ENCODE measurements at places on chromosomes 2 and 18.

GRCh38 chr2:122525336-122525735, 769.9 kb downstream of the TSN start:
- DNase-seq: no peak

DNA sequence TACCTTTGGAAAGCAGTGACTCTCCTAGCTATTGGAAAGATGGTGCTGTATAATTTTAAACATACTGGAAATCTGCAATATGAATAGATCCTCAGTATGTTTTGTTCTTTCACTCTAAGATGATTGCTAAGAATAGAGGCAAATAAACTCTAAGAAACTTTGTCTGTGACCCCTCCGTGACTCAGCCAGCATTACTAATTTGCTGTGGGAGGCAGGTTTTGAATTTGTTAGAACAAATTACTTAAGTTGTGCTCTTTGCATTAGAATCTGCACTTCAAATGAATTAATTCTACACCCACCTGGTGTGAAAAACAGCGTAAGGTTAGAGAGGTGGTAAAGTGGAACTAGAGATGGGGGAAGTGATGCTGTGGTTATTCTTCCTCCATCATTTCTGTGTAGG, 142.2 kb downstream of the RAPGEF4 start:
- no peak for DNase-seq

DNA sequence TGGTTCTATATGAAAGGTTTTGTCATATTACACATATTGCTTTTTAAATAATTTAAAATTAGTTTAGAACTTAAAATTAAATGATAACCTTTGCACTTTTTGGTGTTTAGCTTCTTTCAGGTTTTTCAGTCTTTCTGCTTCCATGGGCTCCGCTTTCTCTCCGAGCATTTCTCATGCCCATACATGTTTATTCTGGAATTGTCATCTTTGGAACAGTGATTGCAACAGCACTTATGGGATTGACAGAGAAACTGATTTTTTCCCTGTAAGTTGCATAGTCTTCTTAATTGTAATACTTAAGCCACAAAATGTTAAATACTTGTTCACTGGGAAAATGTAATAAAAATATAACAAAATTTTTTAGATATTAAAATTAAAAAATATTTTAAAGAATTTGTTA, 31.0 kb downstream of the CYBRD1 start:
- no peak for DNase-seq

DNA sequence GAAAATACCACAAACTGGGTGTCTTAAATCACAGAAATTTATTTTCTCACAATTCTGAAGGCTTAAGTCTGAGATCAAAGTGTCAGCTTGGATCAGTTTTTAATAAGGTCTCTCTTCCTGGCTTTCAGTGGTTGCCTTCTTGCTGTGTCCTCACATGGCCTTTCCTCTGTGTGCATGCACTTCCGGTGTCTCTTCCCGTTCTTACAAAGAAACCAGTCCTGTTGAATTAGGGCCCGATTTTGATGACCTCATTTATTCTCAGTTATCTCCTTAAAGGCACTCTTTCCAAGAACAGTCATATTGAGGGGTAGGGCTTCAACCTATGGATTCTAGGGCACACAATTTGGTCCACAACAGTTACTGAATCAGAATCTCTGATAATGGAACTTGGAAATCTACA, 5.4 kb upstream of the XIRP2 start:
- DNase-seq: no peak

DNA sequence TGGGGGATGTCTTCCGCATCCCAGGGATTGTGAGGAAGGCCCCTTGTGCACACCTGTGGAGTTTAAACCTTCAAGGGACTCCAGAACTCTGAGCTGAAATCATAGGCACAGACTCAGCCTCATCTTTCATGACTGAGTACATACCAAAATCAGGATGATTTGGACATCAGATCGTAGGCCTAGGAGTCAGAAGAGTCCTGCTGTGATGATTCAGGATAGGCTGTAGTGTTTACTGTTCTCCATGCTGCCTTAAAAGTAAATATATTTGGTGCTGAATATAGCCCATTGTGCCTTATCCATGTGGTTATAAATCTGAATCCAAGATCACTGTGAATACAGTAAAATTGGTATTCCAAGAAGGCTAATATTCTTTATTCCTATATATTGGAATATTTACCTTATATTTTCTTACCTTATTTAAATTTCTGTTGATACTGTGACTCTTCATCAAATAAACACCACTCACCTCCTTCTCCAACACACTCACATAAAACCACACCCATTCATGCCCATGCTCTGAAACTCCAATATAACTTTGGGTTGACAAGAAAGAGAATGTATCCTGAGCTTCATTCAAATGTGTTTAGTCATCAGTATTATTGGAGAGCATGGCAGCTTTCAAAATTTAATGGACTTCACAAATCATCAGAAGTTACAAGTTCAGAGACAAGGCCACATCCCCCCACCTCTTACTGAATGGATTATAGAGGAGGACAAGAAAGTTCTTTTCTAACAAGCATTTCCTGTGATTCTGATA, 561.4 kb upstream of the LINC00305 start:
- no peak for DNase-seq

DNA sequence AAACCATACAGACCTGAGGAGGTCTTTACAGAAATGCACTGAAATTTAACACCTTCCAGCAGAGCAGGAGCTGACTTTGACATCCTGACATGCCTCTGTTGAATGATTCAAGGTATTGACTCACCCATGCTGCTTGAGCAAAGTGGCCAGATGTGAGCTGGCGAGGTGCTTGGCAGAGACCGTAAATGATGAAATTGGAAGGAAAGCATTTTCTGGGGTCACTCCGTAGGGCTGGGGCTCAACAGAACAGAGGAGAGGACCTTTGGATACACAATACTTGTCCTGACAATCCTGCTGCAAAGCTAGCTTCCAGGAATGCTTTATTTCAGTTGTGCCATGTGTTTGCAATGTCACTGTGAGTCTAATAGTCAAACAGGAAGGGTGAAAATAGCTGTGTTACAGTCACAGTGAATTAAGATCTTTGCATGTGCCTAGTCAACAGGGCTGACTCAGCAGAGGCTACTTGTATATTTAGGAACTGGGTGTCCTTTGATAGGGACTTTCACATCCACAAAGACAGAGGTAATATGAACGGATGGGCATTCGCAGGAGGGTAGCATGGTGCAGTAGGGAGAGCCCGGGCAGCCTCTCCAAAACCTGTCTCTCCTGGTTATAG, 31.6 kb upstream of the NCK2 start:
- DNase-seq: peak; percentile 52

DNA sequence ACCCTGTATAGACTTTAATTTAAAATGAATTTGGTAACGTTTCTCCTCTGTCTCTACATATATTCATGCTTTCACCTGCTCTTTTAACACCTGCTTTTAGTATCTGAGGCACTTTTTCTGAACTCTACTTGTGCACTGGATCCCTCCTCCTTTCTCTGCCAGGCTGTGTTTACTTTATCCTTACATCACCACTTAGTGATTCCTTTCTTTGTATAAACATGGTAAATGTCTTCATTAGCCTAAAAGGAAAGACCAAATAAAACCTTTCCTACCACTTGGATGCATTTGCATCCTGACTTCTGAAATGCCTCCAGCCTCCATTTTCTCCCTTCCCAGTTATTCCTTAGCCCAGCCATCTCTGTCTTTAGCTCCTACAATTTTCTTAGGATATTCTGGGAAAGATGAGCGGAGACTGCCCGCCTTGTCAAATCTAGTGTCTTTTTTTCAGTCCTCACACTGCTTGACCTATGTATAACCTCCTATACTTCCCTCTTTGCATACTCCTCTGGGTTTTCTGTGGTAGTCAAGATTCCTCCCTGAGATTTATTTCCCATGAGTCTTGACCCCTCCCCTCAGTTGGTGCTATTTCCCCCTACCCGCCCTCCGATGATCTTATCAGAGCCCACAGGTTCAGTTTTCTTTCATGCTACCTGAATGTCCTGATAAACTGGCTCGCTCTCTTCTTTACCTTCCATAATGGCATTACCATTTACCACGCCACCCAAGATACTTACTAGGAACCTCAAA, 44.8 kb downstream of the REL start:
- peak; percentile 35 for DNase-seq

DNA sequence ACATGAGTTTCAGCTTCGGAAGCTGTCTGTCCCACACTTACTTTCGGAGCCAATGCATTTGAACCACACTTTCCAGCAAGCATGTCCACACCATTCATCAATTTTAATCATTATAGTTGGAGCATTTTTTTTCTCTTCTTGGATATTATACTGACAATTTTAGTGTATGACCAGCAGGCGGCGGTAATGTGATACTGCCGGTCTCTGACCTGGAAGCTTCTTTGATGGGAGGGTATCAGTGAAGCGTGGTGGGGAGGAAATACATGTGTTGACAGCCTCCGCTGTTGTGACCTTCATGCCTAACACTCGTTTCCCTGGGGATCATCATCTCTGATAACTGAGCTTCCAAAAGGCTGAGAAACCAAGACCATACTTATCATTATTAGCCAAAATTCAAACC, 231.7 kb downstream of the GBX2 start:
- DNase-seq: peak; percentile 17

- no peak for DNase-seq
These were observed 79.2 kb downstream of the SLC25A12 start for GRCh38 chr2:171814883-171815282.

- no peak for DNase-seq
These were observed 150.9 kb upstream of the REV1 start for GRCh38 chr2:99640635-99641151.

- peak; percentile 73 for DNase-seq
These were observed 92.0 kb downstream of the PMS1 start for GRCh38 chr2:189876271-189876670.

DNA sequence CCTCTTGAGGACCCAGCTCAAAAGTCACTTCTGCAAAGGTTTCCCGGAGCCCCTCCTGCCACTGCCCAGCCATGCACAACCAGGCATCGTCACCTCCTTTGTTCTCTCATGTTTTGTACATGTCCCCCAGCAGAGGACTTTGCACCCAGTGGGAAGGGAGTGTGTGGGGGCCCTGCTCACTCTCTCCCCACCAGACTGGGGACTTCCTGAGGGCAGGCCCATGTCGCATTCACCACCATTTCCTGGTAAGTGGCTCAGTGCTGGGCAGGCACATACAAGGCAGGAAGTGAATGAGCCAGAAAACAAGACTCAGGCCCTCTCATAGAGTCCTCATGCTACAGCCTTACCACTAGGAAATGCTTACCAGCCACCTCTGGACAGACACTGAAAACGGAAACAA, 18.9 kb downstream of the MRPL35 start:
- no peak for DNase-seq

DNA sequence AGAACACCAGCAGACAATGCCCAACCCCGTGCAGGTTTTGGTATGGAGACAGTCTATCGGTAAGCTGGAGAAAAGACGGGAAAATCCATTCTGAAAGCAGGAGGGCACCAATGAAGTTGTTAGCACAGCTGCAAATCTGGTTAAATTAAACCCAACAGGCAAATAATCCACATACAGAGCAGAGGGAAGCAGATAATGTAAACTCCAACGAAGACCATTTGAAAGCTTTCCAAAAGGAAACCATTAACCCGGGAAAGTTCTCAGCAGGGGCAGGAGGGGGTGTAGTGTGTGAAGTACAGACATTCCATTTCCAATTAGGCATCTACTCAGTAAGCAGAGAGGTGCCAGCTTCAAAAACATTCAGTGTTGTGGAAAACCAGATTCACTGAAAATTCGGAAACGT, 10.3 kb downstream of the EDAR start:
- DNase-seq: no peak

DNA sequence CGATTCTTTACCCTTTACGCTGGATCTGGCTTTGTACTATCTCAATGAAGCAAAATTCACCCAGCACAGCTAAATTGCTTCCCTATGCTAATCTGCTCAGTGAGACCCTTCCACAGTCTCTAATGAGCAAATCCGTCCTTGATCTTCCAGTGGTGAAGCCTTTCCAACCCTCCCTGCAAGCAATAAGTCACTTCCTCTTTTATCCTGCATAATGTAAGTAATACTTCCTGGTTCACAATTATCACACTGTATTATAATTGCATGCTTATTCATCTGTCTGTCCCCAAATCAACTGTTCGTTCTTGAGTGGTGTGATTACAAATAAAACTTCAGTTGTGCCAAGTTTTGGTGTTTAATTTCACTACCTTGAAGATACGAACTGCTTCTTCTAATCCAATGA, 404.0 kb downstream of the ADCYAP1 start:
- DNase-seq: no peak

DNA sequence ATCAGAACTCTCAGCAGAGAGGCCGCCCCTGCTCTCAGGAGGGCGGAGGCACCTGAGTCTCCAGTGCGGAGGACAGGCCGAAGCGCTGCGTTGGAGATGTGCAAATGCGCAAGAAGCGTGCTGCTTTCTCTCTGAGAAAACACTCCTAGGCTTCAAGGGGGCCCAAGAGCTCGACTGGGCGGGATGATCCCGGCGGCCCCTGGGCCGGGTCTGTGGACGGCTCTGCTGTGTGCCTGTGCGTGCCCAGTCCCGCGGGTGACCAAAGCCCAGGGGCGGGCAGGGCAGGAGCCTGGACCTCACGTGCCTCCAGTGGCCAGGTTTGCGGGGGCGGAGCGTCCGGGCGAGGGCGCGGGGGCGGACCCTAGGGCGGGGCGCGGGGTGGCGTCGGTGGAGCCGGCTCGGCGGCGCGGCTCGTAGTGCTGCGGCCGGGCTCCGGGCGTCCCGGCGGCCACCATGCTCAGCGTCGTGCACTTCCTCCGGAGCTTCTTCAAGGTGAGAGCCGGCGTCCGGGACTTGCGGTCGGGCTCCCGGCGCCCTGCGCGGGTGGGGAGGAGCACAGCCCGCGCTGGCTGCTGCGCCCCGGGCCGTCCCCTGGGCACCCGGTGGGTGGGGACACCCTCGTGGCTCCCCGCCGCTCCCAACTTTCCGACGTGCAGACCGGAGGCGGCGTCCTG, at the start of gene ARHGEF4:
TSS of gene ARHGEF4 (plus strand) at position 414 of the 674 bp plus-strand sequence. CDS start at position 454, 40 bp downstream.
- DNase-seq: peak; percentile 3

DNA sequence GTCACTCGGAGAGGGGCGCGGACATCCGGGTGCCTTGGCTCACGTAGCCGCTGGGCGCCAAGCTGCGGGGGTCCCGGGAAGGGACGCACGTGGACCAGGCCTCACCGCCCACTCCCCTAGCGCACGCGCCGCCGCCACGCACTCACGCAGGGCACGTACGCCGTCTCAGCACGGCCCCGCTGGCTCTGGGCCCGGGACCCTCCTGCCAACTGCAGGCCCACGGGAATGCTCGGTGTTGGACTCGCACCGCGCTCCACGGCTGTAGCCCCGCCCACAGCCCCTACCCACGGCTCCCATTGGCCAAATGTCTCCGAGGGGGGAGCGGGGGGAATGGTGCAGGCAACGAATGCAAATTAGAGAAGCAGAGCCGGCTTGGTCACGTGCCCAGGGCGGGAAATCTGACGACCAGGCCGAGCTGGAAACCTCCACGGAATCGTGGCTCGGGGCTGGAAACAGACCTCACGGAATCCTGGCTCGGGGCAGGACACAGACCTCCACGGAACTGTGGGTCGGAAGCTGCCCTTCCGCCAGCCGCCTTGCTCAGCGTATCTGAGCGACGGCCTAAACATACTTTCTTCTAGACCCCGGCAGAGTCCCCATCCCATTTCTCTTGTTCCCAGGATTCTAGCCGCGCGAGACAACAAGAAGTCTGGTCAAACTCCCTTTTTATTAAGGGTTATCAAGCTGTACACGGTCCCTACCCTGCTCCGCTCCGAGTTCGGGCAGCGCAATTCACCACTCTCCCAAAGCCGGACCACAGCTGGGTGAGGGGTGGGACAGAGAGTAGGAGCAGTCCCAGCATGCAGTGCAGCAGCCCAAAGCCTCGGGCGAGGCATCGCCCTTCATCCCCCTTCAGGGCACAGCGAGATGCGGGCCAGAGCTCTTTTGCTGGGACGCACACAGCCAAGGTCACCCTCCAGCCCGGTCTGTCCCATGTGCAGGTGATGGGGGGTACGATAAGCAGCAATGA, at the start of gene ABCB6:
TSS of gene ABCB6 (minus strand) at position 227 of the 970 bp plus-strand sequence. CDS start 285 bp downstream, outside the sequence.
- DNase-seq: peak; percentile 82

GRCh38 chr2:85243101-85244072, 84.4 kb downstream of the TGOLN2 start:
- DNase-seq: peak; percentile 56

- no peak for DNase-seq
These were observed 1257.5 kb upstream of the ACVR2A start for GRCh38 chr2:146587291-146587713.

All from suppressor macrophage treated with lipopolysaccharide for 1 hour (primary cell).